ENCODE measurements at places on chromosomes 6 and 20.

DNA sequence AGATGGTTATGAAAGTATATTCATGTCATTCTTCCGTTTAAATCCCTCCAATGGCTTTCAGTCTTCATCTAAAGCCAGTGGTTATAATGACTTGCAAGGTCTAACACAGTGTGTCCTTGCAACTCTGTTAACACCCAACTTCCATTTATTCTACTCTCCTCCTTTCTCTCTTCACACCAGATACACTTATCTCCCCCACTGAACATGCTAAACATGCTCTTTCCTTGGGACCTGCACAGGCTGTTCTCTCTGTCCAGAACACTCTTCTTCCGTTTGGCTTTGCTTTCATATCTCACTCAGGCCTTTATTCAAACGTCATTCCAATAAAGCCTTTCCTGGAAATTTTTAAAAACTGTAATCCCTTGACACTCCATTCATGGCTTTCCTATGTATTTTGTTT is 91.5 kb downstream of the EPHA7 start:
- DNase-seq: no peak

DNA sequence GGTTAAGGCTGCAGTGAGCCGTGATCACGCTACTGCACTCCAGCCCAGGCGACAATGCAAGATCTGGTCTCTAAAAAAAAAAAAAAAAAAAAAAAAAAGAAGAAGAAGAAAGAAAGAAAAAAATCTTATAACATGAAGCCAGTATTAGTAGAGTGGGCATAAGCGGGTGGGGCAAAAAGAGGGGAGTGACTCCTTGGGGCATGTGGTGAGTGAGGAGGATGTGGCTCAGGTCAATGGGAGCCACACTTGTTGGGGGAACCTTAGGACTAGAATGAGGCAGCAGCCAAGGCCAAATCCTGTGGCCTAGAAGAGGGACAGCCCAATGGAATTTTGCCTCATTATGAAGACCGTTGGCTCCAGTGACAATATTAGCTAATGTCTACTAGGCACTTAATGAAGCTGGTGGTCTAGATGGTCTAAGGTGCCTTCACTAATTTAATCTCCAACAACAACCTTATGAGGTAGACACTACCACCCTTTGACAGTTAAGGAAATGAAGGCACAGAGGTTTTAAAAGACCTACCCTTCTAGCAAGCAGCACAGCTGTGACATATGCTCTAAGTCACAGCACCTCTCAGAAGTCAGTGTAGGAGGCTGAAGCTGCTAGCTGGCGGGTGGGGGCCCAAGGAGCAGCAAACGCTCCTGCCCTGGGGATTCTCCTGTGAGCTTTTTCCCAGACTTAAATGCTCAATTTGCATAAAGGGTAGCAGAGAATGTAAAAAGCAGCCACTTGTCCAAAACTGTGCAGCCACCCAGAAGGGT is 23.6 kb upstream of the ARMC12 start:
- DNase-seq: no peak

DNA sequence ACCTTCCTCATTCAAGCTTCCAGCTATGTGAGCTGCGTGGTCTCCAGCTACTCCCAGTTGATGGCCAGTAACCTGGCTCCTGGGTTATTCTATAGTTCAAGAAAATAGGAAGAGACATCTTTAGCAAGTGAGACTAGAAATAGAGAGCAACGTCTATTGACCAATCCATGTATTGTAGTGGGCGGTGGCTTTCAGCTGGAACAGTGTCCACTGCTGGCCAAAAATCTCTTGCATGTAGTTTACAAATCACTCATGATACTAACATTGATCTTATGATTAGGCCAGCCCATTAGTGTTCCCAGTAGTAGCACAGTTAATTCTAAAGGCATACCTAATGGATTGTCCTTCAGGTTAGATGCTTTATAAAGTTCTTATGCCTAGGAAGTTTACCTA is 58.9 kb upstream of the SCP2D1 start:
- DNase-seq: no peak

DNA sequence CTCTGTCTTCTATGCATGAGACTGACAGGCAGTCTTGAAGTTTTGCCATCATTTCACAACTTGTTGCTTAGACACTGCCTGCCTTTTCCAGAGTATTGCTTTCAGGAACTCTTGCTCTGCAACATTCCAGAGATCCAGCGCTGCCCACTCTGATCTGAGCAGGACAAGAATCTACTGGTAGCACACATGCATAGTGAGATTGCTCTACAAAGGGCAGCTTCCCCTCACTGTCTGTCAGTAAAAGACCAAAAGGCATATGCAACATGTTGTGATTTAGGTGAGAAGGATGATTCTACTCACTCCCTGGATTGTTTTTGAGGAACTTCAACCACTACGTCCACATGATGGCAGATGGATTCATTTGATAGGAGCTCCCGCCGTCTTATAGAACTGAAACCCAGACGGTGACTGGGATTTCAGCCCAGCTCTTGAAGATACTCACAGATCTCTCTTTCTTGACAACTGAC is 259.1 kb downstream of the ARID1B start:
- no peak for DNase-seq

GRCh38 chr6:81822568-81822967 is 70.1 kb upstream of the TENT5A start:
- DNase-seq: no peak

DNA sequence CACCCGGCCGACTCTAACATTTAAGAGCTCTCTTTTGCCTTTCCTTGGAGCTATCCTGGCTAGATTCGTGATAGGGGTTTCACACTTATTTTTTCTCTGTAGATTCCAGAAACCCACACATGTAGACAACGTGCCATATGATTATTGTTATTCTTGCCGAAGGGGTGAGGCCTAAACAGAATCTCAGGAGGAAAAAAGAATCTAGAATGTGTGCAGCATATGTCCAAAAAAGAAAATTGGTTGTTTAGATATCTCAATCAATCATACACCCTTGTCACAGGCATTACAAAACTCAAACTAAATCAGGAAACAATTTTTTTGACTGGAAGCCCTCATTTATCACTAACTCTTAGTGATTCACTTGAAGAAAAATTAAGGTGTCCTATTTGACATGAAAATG is 66.9 kb upstream of the TGM3 start:
- DNase-seq: no peak

- DNase-seq: no peak
These were observed 115.3 kb upstream of the ID4 start for GRCh38 chr6:19721766-19722377.

DNA sequence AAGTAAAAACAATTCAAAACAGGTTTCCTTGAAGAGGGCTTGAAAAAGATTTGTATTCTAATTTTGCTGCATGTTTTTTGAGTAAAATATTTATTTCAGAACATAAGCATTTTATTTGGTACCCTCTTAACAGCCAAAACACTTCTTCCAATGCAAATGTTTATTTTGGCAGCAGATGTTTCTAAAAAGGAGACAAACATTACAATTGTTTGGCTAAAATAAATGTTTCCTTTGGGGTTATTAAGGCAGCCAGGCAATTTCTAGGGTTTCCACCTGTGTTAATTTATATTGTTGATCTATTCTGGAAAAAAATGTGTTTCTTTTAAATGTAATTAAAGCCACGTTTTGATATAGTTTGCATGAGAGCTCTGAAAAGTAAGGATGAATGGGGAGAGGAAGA is 56.6 kb downstream of the ARID1B start:
- no peak for DNase-seq

GRCh38 chr6:165941249-165941775 is 226.3 kb downstream of the TBXT start:
- no peak for DNase-seq

GRCh38 chr6:131199568-131200272 is 64.5 kb downstream of the AKAP7 start:
- peak; percentile 54 for DNase-seq

DNA sequence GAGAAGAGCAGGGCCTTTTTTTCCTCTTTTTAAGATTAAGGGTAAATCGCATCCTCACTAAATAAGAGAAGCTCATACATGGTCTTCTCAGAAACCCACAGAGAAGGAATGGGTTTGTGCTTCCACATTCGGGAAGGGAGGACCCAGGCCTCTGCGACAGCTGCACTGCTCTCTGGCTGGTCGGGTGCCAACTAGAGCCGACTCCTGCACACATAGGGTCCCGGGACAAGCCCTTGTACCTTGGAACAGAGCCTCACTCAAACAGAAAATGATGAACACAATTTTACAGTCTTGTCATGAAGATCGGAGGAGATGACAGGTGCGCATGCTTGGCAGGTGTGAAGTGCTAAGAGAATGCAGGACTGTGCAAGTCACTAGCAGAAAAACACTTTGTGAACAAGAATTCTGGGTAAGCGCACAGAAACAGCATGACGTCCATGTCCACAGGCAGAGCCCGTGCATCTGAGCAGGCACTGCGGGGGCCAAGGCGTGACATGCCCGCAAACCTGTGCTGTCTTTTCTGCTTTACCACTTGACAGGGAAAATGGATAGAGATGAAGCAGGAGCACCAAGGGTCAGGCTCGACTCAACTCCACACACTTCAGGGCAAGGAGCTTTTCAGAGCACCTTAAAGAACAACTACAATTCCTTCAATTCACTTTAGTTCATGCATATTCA is 101.0 kb upstream of the MPC1 start:
- no peak for DNase-seq

DNA sequence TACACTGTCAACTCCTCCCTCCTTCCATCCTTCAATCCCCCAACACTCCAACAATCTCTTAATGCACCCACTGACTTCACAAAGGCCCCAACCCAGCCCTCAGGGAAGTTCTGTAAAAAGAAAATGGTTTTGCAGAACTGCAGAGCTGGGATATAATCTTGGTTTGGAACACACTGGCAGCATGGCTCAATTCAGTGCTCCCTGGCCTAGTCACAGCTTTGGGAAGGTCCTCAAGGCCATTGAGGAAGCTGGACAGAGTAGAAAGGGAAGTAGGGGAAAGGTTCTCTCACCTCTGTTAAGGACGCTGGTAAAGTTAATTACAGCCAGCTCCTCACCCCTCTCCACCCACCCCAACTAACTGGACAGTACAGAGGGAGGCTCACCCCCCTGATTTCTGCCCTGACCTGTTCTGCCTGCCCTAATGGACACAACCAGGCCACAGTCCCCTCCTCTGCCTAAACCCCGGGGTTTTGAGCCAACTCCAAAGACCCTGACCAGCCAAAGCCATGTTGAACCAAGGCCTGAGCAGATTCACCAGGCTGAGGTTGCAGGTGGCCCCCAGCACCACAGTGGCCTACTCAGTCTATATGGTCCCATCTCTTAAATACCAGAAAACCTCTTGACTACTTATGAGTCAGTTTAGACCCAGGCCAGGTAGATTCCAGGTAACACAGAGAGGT is 49.2 kb downstream of the MAFB start:
- DNase-seq: no peak

GRCh38 chr6:20686142-20686541 is 151.9 kb downstream of the CDKAL1 start:
- DNase-seq: no peak

GRCh38 chr6:99246602-99247001 is 102.9 kb downstream of the FAXC start:
- no peak for DNase-seq

- no peak for DNase-seq
These were observed 226.4 kb upstream of the PLCB4 start for GRCh38 chr20:8842525-8842924.

DNA sequence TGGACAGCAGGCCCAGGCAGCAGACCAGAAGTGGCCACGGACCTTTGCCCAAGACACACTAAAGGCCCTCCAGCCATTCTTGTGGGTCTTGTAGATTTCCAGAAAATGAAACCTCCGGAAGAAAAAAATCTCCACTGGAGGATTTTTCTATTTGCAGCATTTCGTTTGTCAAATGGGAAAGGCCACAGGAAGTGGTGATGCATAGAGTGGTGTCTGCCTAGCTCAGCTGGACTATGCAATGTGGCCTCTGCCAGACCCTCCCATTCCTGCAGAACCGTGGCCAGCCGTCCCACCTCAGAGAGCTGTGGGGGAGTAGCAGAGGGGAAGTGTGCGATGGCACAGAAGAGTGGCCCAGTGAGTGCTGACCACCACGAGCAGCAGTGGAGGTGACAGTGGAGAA is 24.0 kb upstream of the INSM1 start:
- no peak for DNase-seq

GRCh38 chr20:59471653-59472421 is 132.5 kb upstream of the PHACTR3 start:
- no peak for DNase-seq

DNA sequence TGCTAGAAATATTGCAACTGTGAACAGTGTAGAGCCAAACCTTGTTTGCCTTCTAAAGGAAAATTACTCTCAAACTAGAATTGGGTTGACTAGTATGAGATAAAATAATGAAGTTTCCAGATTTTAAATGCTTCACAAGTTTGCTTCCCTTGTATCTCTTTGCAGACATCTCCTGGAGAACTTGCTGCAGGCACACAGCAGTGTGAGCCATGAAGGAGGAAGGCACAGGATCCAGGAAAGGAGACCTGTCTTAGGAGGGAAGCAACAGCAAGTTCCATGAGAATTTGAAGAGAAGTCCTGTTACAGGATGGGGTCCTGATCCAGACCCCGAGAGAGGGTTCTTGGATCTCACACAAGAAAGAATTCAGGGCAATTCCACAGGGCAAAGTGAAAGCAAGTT is 115.9 kb downstream of the BMP7 start:
- no peak for DNase-seq

DNA sequence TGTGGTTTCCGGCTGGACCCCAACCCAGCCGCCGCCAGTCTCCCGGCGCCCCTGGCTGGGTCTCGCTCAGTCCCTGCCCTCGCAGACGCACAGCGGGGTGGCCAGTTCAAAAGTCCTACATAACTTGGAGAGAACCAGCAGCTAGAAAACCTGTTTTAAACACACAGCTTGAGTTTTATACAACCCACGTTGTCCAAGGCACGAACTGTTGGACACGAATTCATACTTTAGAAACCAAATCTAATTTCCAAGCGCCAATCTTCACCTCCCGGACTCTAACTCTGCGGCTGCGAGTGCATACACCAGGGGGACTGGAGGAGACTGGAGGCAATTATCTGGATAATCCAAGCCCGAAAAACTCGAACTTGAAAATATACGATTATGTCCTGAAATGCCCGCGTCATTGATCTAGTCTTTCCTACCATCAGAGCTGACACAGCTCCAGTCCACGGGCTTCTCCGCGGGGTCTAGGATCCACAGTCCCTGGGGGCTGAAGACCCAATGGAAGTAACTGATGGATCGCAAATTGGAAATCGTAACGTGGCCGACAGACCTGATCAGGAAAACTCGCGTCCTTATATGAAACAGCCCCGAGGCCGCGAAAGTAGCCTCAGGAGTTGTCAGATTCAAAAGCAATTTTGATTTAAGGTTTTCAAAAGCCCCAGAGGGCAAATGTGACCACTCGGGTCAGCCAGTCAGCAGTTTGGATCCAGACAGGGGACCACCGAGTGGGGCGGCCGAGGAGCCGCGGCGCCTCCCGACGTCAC is 843 bp upstream of the HEY2 start:
- DNase-seq: peak; percentile 21

GRCh38 chr6:115058414-115059211 is 715.8 kb upstream of the HS3ST5 start:
- no peak for DNase-seq
